ENCODE measurements at places on chromosomes 5 and 9. TPM values are rescaled to one million over a fixed set of nuclear protein-coding genes. Genes with fewer than 3 reads are reported as not detected.

The GRXCR2 gene
- polyA plus RNA-seq: not detected

The ABL1 gene
- 69.3 TPM for polyA plus RNA-seq

The FCN1 gene
- polyA plus RNA-seq: 3.8 TPM

GRCh38 chr5:96930058-96930457 lies 5.8 kb upstream of the LNPEP start:
- DNase-seq: no peak

DNA sequence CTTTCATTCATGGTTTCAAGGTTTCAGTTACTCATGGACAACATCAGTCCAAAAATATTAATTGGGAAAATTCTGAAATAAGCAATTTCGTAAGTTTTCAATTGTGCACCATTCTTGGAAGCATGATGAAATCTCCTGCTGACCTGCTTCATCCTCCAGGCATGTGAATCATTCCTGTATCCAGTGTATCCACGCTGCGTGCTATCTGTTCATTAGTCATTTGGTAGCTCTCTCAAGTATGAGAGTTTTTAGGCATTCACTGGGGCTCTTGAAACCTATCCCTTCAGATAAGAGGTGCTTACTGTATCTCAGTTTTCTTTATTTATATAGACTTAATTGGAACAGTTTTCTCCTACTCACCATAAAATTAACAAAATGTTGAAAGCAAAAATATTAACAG lies 293.0 kb downstream of the CDH12 start:
- DNase-seq: no peak

Data from hindlimb muscle (tissue), 1 donor.